Activated T-helper 1 cell treated with anti-CD3 and anti-CD28 coated beads, Interleukin-2, amount 50 U/mL, for 16 hours (primary cell): ENCODE measurements at places on chromosomes 1 and 21.

DNA sequence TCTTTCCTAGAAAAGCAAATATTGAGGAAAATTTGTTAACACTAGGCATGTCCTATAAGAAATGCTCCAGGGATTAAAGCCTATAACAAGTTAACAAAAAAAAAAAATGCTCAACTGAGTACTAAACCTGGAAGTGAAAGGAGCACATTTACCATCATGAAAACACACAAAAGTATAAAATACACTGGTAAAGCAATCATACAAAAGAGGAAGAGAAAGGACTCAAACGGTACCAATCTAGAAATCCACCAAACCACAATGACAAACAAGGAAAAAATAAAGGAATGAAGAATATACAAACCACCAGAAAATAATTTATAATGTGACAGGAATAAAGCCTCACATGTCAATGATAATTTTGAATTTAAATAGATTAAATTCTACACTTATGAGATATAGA, 21.2 kb downstream of the CD1E start:
- no peak for DNase-seq

GRCh38 chr1:77031106-77031662, 163.9 kb downstream of the ST6GALNAC5 start:
- no peak for DNase-seq

- DNase-seq, result no peak
These were observed 5.8 kb downstream of the INKA2 start for GRCh38 chr1:111733183-111733991.

- no peak for DNase-seq
These were observed 10.9 kb upstream of the THEM5 start for GRCh38 chr1:151864411-151864810.

- no peak for DNase-seq
These were observed 106.3 kb downstream of the HIVEP3 start for GRCh38 chr1:41812453-41812852.

DNA sequence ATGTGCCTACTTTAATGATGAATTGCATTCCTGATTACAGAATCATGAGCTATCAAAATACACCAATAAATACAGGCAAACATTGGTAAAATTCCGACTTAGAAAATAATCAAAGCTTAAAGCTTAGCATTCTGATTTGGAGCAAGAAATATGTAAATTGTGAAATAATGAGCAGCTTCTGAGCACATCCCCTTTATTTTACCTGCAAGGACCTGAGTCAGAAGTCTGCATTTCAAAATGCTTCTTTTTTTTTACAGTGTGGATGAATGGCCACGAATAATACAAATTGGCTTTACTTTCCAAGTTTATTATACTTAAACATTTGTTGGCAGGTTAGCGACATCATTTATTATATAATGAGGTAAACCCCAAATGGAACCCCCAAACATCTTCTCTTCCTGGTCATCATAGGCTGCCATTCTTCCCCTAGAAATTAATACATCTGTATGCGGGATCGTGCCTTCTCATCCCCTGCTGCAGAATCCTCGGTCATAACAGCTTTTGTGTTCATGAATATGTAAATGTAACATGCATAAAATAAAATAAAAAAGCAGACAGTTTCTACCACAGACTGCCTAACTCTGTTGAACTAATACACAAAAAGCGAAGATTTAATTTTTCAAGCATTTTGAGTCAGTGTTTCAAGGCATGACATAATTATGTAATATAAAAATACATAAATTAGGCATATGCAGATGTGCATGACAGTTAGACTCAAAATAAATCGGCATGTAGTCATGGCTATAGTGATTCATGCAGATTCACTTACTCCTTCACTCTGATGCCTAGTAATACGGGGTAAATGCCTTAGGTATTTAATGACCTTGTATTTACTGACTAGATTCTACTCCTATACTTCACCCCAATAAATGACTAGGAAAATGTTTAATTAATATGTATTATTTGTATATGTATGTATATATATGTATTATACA, 339.7 kb downstream of the USP25 start:
- no peak for DNase-seq

DNA sequence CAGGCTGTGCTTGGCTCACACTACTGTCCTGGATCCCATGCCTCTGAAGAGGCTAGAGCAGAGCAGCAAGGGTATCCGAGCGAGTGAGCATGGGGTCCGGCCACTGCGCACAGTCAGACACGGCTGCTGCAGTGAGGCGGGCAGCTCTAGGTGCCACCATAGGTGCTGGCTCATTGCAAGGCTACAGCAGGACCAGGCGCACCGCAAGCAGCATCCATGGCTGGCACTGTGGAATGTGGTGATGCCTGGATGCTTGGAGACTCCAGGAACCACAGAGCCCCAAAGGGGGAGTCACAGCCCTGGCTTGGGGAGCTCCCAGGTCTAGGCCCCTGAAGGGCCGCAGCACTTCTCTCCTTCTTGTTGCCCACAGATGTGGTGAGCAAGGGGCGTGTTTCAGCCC, 47.2 kb downstream of the ATP6V1G3 start:
- no peak for DNase-seq

GRCh38 chr1:21618561-21619374, 50.4 kb downstream of the RAP1GAP start:
- DNase-seq, result no peak

- no peak for DNase-seq
These were observed 121.7 kb downstream of the TNFSF18 start for GRCh38 chr1:172929006-172929405.

DNA sequence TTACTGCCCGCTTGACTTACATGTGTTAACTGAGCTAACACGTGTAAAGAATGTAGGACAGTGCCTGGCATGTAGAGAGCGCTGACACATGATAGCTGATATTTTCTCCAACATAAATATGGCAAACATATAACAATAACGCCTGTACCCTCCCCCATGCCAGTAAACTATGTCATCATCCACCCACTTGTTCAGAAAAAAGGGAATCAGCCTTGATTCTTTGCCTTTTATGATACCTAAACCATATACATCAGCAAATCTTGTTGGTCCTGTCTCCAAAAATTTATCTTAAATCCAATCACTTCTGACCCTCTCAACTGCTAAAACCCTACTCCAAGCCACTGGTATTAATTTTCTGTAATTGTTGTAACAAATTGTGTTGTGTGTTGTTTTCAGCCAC, 1.1 kb upstream of the ZNF692 start:
- DNase-seq, result no peak

GRCh38 chr1:3121401-3122210, 52.6 kb downstream of the PRDM16 start:
- DNase-seq, result no peak
